ENCODE measurements at places on chromosomes 1 and 21. TPM values are rescaled to one million over a fixed set of nuclear protein-coding genes. Genes with fewer than 3 reads are reported as not detected.

Gene FMOD
- total RNA-seq, result not detected

Gene LCE1E
- total RNA-seq, result not detected

Gene SIK1
- total RNA-seq, result 43.6 TPM

Gene PLA2G2C
- total RNA-seq, result not detected

Gene BATF3
- 0.71 TPM for total RNA-seq

GRCh38 chr21:34109075-34109474 lies 35.7 kb downstream of the MRPS6 start:
- peaks cover 49% of the 10 kb centered on the region for H3K4me1 ChIP-seq
- no peak for DNase-seq
- H3K4me3 ChIP-seq, result no peak overlapping the region
- H3K36me3 ChIP-seq, result peaks cover 47% of the 10 kb centered on the region

- H3K27me3 ChIP-seq, result no peaks in the 10 kb centered on the region
- no peak for DNase-seq
- H3K36me3 ChIP-seq, result no peaks in the 10 kb centered on the region
- H3K4me3 ChIP-seq, result no peak overlapping the region
- H3K27ac ChIP-seq, result peak overlapping the region; percentile 62
Observed at GRCh38 chr1:64001038-64001437, 202.4 kb upstream of the UBE2U start.

DNA sequence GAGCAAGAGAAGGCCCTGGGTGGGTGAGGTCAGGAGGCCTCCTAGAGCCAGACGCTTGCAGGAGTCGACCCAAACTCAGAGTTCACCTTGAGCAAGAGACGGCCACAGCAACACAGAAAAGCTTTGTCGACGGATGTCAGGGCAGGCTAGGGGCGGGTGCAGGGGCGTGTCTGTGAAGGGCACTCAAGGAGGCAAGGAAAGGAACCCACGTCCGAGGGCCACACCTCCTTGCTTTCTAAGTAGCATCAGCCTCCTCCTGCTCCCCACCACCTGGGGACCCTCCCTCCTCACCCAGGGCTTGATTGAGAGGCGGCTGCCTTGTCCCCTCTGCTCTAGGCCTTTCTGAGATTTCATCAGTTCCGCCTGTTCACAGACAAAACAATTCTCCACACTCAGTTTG lies 92.1 kb downstream of the OMA1 start:
- peaks cover 7% of the 10 kb centered on the region for H3K27me3 ChIP-seq
- H3K4me3 ChIP-seq, result no peak overlapping the region
- no peak for DNase-seq
- H3K4me1 ChIP-seq, result no peaks in the 10 kb centered on the region
- no peak overlapping the region for H3K27ac ChIP-seq

DNA sequence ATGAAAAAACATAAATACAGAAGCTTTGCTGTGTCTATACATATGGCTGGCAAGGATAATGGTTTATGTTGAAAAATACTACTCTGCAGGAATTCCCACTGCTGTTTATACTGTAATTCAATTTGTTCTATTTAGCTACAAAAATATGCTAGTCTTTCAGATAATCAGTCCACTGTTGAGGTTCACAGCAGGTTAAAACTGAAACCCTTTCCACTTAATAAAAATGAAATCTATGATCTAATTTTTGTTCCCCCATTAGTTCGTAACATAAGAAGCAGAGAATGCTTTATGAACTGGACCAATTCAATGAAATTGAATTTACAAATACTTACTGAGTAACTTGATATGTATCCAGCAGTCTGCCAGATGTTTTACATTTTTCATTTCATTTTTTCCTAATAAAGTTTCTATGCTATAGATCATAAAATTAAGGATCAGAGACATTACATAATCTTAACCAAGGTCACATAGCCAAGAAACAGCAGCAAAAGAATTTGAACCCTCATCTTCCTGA lies 360.1 kb upstream of the BEND5 start:
- H3K4me3 ChIP-seq, result no peak overlapping the region
- no peaks in the 10 kb centered on the region for H3K27me3 ChIP-seq
- no peaks in the 10 kb centered on the region for H3K4me1 ChIP-seq
- no peak overlapping the region for H3K27ac ChIP-seq

GRCh38 chr21:34981791-34982190 lies 67.3 kb downstream of the RUNX1 start:
- peaks cover 35% of the 10 kb centered on the region for H3K4me1 ChIP-seq
- no peaks in the 10 kb centered on the region for H3K27me3 ChIP-seq
- no peak for DNase-seq
- H3K27ac ChIP-seq, result no peak overlapping the region

DNA sequence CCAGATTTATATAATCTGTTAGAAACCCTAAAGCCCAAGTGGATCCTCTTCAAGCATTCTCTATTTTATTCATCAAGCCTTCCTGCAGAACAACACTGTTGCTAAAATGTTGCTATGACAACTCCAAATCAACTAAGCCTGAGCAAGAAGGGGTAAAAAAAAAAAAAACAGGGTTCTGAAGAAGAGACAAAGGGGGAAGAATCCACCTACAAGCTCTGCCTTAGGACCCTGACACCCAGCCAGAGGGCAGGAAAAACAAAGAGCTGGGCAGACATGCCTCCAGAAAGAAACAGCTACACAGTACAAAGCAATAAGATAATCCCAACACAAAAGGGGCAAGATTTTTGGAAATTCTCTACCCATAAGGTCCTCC lies 1.3 kb downstream of the USF1 start:
- H3K4me3 ChIP-seq, result peak overlapping the region; percentile 93
- DNase-seq, result no peak
- no peaks in the 10 kb centered on the region for H3K27me3 ChIP-seq
